ENCODE measurements at places on chromosomes 11 and 22. TPM values are rescaled to one million over a fixed set of nuclear protein-coding genes. Genes with fewer than 3 reads are reported as not detected.
A peak's percentile ranks its signal among the peaks of the same experiment; 100 is the strongest.

The MUC6 gene
- not detected for total RNA-seq

The CEP126 gene
- 1.2 TPM for total RNA-seq

- DNase-seq: no peak
- no peaks in the 10 kb centered on the region for H3K4me1 ChIP-seq
- H3K4me3 ChIP-seq: no peak overlapping the region
- H3K27ac ChIP-seq: no peak overlapping the region
These were observed 21.1 kb upstream of the PDE2A start for GRCh38 chr11:72695354-72695753.

The RIBC2 gene
- 12.6 TPM for total RNA-seq

The YPEL4 gene
- 0.39 TPM for total RNA-seq

GRCh38 chr11:110087812-110088534 is 5.2 kb upstream of the ZC3H12C start:
- no peak for DNase-seq
- H3K27ac ChIP-seq: no peak overlapping the region
- peaks cover 32% of the 10 kb centered on the region for H3K27me3 ChIP-seq
- peaks cover 12% of the 10 kb centered on the region for H3K4me1 ChIP-seq
- no peak overlapping the region for H3K4me3 ChIP-seq

DNA sequence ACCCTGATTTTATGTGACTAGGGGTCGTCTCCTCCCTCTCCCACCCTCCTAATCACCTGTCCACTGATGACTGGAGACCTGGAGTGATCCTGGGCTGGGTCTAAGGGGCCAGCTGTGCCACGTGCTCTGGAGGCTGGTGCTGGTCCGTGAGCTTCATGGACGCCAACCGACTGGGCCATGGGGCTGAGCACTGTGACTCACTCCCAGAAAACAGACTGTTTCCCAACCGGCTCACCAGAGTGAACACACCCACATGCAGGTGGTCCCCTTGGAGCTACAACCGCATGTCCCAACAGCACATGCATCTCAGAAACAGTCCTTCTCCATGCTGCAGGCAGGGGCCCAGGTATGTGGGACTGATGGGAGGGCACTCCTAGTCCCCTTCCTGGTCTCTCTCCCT is 14.0 kb upstream of the LMO1 start:
- no peaks in the 10 kb centered on the region for H3K4me1 ChIP-seq
- DNase-seq: no peak
- peaks cover 9% of the 10 kb centered on the region for H3K27me3 ChIP-seq
- H3K36me3 ChIP-seq: no peaks in the 10 kb centered on the region
- H3K4me3 ChIP-seq: no peak overlapping the region
- H3K27ac ChIP-seq: no peak overlapping the region

- H3K36me3 ChIP-seq: peaks cover 1% of the 10 kb centered on the region
- peaks cover 35% of the 10 kb centered on the region for H3K4me1 ChIP-seq
- DNase-seq: no peak
These were observed 48.3 kb downstream of the TCF20 start for GRCh38 chr22:42222140-42222539.

DNA sequence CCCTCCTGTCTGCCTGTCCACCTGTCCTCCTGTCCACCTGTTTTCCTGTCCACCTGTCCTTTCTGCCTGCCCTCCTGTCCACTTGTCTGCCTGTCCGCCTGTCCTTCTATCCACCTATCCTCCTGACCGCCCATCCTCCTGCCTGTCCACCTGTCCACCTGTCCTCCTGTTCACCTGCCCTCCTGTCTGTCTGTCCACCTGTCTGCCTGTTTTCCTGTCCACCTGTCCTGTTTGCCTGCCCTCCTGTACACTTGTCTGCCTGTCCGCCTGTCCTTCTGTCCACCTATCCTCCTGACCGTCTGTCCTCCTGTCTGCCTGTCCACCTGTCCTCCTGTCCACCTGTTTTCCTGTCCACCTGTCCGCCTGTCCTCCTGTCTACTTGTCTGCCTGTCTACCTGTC is 682.8 kb downstream of the TBC1D22A start:
- H3K36me3 ChIP-seq: no peaks in the 10 kb centered on the region
- H3K4me3 ChIP-seq: no peak overlapping the region
- H3K27ac ChIP-seq: no peak overlapping the region
- no peaks in the 10 kb centered on the region for H3K4me1 ChIP-seq
- no peaks in the 10 kb centered on the region for H3K27me3 ChIP-seq
- no peak for DNase-seq

- peaks cover 62% of the 10 kb centered on the region for H3K4me1 ChIP-seq
- peaks cover 18% of the 10 kb centered on the region for H3K36me3 ChIP-seq
- H3K4me3 ChIP-seq: no peak overlapping the region
- no peak for DNase-seq
- peak overlapping the region; percentile 48 for H3K27ac ChIP-seq
These were observed 23.4 kb downstream of the PANX1 start for GRCh38 chr11:94151903-94152677.

The RFPL1 gene
- total RNA-seq: not detected

DNA sequence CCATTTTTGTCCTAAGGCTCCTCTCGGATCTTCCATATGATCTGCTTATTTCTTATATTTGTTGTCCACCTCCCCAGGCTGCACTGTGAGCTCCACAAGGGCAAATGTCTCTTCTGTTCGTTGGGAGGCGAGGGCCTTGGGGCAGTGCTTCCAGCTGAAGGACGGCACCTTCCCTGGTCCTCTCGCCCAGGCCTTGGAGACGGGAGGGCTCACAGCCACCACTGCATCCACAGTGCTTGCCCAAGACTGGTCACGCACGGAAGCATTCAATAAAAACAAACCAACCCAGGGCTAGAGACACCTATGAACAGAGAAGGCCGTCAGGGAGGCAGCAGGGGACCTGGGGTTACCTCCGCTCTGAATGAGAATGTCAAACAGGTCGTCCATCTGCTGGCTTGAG is 46.2 kb downstream of the SGSM3 start:
- DNase-seq: no peak
- H3K4me3 ChIP-seq: no peak overlapping the region
- peaks cover 21% of the 10 kb centered on the region for H3K36me3 ChIP-seq
- no peaks in the 10 kb centered on the region for H3K27me3 ChIP-seq

DNA sequence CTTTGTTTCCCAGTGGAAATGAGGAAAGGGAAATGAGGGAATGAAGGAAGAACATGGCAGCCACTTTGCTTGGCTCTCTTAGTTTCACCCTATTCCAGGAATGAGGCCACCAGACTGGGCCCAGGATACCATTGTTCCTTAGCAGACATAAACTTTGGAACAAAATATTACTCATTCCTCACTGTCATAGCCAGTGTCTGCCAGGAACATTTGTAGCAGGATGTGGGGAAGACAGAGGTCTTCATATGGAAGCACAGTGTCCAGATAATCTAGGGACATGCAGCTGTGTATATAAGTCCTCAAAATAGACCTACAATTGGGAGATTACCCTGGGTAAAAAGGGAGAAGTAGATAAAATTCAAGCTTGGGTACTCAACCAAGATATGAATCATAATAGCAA is 15.2 kb upstream of the FUT4 start:
- H3K4me3 ChIP-seq: no peak overlapping the region
- no peaks in the 10 kb centered on the region for H3K4me1 ChIP-seq
- H3K27ac ChIP-seq: no peak overlapping the region
- peaks cover 33% of the 10 kb centered on the region for H3K27me3 ChIP-seq

DNA sequence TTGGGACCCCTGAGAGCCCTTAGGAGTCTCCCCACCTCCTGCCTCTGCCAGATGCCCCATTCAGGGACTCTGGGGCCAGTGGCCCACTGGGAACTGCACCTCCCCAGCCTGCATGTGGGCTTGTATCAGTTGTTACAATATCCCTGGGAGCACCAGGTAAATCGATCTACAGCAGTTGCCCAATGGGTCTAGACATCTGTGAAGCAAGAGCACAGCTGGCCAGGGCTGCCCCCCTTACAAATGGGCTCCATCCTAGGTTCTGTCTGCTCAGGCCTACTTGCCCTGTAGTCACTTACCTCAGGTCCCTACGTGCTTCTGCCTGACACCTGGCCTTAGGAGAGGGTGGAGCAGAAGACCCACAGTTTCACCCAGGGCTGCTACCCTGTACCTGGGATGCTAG is 62.7 kb downstream of the HIRA start:
- H3K36me3 ChIP-seq: peaks cover 29% of the 10 kb centered on the region
- H3K27me3 ChIP-seq: no peaks in the 10 kb centered on the region
- no peak for DNase-seq
- H3K27ac ChIP-seq: no peak overlapping the region

GRCh38 chr11:30815619-30816018 is 229.5 kb upstream of the MPPED2 start:
- no peak overlapping the region for H3K27ac ChIP-seq
- H3K4me3 ChIP-seq: no peak overlapping the region
- no peak for DNase-seq
- no peaks in the 10 kb centered on the region for H3K4me1 ChIP-seq
- H3K27me3 ChIP-seq: no peaks in the 10 kb centered on the region
- H3K36me3 ChIP-seq: no peaks in the 10 kb centered on the region

- no peak overlapping the region for H3K4me3 ChIP-seq
- H3K27ac ChIP-seq: no peak overlapping the region
- DNase-seq: no peak
- H3K4me1 ChIP-seq: no peaks in the 10 kb centered on the region
- H3K36me3 ChIP-seq: no peaks in the 10 kb centered on the region
These were observed 478.5 kb upstream of the CCDC90B start for GRCh38 chr11:83764643-83765042.

The C1QTNF4 gene
- not detected for total RNA-seq
